ENCODE measurements at places on chromosomes 6 and 20. TPM values are rescaled to one million over a fixed set of nuclear protein-coding genes. Genes with fewer than 3 reads are reported as not detected.

Gene NOTCH4
- 66.5 TPM for total RNA-seq

Gene MRAP2
- total RNA-seq, result not detected

Gene PACSIN1
- not detected for total RNA-seq

Gene SLC17A9
- 6.8 TPM for total RNA-seq

Gene AVP
- not detected for total RNA-seq

Gene THBS2
- 43.5 TPM for total RNA-seq

Gene GOPC
- 29.1 TPM for total RNA-seq

Gene ADAM33
- total RNA-seq, result 41.8 TPM

Gene ARFGAP1
- total RNA-seq, result 24.9 TPM

Gene PTGIS
- 32.1 TPM for total RNA-seq

Gene OLIG3
- not detected for total RNA-seq

Gene PSORS1C2
- not detected for total RNA-seq

Gene TNNC2
- total RNA-seq, result 2.3 TPM

Gene LTB
- total RNA-seq, result not detected

Gene GMPR
- 6.8 TPM for total RNA-seq

Gene SLC17A2
- not detected for total RNA-seq

Gene SLC22A2
- not detected for total RNA-seq

Gene SCUBE3
- total RNA-seq, result 0.22 TPM
